ENCODE measurements at places on chromosomes 11 and 22. TPM values are rescaled to one million over a fixed set of nuclear protein-coding genes. Genes with fewer than 3 reads are reported as not detected.

GRCh38 chr22:33382436-33382835, 324.3 kb upstream of the SYN3 start:
- H3K4me3 ChIP-seq = no peak overlapping the region
- no peaks in the 10 kb centered on the region for H3K27me3 ChIP-seq
- no peak for DNase-seq
- peaks cover 13% of the 10 kb centered on the region for H3K4me1 ChIP-seq
- H3K36me3 ChIP-seq = peaks cover 5% of the 10 kb centered on the region
- H3K27ac ChIP-seq = no peak overlapping the region

GRCh38 chr11:13269775-13270174, 7.8 kb upstream of the BMAL1 start:
- no peaks in the 10 kb centered on the region for H3K36me3 ChIP-seq
- H3K4me3 ChIP-seq = no peak overlapping the region
- peak; percentile 40 for DNase-seq
- peaks cover 31% of the 10 kb centered on the region for H3K4me1 ChIP-seq
- no peaks in the 10 kb centered on the region for H3K27me3 ChIP-seq

- no peak overlapping the region for H3K4me3 ChIP-seq
- peaks cover 25% of the 10 kb centered on the region for H3K27me3 ChIP-seq
- H3K4me1 ChIP-seq = no peaks in the 10 kb centered on the region
- H3K36me3 ChIP-seq = no peaks in the 10 kb centered on the region
Observed at GRCh38 chr22:47228767-47229166, 466.3 kb downstream of the TBC1D22A start.

DNA sequence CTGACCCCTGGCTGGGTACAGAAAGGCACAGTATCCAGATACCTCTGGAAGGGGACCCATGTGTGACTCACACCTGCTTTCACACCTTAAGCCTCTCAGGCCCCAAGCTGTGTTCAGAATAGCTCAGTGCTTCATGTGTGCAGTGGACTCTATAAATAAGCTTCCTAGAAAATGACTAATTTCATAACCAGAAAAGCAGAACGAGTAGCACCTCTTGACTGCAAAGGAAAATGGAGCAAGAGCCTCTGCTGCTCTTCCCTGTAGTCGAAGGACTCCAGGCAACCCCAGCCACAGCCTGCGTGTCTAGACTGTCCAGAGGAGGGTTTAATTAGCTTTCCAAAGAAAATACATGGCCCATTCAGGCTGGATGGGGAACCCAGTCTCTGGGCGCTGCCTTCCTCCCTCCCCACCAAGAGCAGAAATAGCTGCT, 23.1 kb downstream of the PTPN5 start:
- no peak for DNase-seq
- no peak overlapping the region for H3K27ac ChIP-seq
- no peak overlapping the region for H3K4me3 ChIP-seq
- H3K4me1 ChIP-seq = peaks cover 13% of the 10 kb centered on the region
- H3K27me3 ChIP-seq = peaks cover 28% of the 10 kb centered on the region

DNA sequence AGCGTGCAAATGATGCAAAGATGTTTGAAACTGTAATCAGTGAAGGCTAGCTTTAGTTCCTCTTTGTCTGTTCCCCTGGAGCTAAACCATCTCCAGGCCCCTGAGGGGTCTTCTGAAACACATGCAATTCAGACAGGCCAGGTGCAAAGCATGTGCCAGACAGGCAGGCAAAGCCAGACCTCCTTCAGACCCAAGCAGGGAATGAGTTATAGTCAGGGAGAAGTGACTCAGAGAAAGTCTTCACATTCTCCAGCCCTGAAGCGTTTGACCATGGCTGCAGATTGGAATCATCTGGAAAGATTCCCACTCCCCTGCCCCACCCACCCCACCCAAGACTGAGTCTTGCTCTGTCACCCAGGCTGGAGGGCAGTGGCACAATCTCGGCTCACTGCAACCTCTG, 187.0 kb upstream of the ISX start:
- no peak overlapping the region for H3K4me3 ChIP-seq
- no peaks in the 10 kb centered on the region for H3K27me3 ChIP-seq
- no peak overlapping the region for H3K27ac ChIP-seq
- H3K36me3 ChIP-seq = no peaks in the 10 kb centered on the region
- no peak for DNase-seq

The RASL10A gene
- 0.52 TPM for total RNA-seq

The AMPD3 gene
- total RNA-seq = 5.4 TPM

Data from MCF 10A (cell line).